ENCODE measurements at places on chromosomes 7 and 10. TPM values are rescaled to one million over a fixed set of nuclear protein-coding genes. Genes with fewer than 3 reads are reported as not detected.
A peak's percentile ranks its signal among the peaks of the same experiment; 100 is the strongest.

FXYD4 gene
- total RNA-seq: not detected

IFIT1 gene
- total RNA-seq: 52.3 TPM

ACSM6 gene
- total RNA-seq: not detected

DYNC1I1 gene
- 0.73 TPM for total RNA-seq

TSPAN33 gene
- 12.4 TPM for total RNA-seq

SGCE gene
- 33.8 TPM for total RNA-seq

BTBD16 gene
- total RNA-seq: not detected

GIMAP5 gene
- not detected for total RNA-seq

TFR2 gene
- total RNA-seq: 1.5 TPM

PON1 gene
- total RNA-seq: not detected

DNA sequence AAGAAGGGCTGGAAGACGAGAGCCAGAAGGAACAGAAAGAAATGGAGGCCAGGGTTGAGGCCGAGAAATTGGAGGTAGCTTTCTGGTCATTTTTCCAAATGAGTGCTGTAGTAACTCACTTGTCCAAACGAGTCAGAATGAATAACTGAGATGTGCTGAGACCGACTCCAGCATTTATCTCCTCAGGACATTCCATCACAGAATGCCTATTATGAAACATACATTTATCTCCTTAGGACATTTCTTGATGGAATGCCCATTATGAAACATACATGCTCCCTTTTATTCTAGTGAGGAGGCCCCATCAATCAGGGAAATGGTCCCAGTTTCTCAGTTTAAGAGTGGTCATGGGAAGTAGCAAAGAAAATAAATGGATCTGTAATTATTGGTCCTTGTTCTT is 16.5 kb downstream of the AVL9 start:
- H3K4me3 ChIP-seq: no peak overlapping the region
- H3K27me3 ChIP-seq: no peaks in the 10 kb centered on the region
- H3K27ac ChIP-seq: no peak overlapping the region
- H3K36me3 ChIP-seq: peaks cover 48% of the 10 kb centered on the region
- DNase-seq: no peak

DNA sequence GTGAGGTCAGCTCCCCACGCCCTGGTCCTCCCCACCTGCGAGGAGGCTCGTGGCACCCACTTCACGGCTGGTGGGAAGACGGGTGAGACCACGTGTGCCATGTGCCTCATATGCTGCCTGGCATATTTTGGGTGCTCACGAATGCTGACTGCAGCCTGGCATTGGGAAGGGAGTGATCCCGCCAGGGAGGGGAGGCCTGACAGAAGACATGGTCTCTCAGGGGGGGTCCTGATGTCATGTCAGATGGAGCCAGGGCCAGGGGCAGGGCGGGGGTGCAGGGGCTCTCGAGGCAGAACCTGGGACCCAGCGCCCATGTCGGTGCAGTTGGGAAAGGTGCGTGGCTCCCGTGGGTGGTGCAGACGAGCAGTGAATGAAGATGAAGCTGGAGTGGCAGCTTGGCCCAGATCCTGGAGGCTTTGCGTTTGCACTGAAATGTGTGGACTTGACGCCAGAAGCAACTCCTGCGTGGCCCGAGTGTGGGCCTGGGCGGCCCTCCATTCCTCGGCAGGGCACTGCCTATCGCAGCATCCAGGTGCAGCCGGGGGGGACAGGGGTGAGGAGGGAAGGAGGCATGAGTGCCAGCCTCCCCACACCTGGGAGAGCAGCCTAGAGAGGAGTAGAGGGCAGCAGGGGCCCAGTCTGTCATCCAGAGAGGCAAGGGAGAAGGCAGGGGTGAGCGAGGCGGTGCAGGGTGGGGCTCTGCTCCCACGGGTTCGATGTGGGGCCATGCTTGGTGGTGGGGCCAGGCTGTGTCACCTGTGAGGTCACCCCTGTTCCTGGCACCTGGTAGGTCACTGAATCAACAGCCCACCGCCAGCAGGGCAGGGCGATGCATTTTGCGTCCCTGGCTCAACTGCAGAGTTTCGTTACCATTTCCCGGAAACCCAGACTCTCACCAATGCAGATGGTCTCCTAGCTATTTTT is 385.6 kb downstream of the DNAJB6 start:
- H3K27ac ChIP-seq: no peak overlapping the region
- H3K4me1 ChIP-seq: no peaks in the 10 kb centered on the region
- no peak overlapping the region for H3K4me3 ChIP-seq
- H3K36me3 ChIP-seq: peaks cover 5% of the 10 kb centered on the region
- no peak for DNase-seq

DNA sequence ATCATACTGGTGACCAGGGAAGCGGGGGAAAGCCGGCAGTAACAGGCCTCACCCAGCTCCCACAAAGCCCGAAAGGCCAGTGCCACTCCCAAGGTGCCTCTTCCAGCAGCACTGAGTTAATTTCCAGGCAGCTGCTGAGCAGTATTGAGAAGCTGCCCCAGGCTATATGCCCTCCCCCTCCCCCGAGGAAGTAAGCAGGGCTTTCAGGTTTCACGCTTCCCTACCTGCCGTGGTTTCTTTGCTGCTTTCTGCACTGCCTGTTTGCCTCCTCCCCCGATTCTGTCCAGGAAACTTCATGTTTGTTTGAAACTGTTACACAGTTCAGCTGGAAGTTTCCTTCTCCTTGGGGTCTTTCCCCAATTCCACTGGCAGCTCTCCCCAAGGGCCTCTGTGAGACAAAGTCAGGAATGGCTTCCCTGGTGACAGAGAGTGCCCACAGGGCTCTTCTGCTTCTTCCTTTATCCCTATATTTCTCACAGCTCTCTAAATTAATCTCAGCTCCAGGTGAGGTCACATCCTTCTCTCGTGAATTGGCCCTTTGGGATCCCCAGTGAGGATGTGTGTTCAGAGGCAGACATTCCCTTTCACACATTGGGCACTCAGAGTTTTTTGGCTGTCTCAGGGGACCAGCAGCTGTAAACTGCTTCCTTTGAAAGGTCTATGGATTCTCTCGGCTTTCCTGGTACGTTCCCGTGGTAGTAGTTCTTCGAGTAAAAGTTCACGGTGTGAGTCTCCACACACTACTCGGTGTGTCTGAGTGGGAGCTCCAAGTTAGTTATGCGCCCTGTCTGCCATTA is 19.4 kb downstream of the C1GALT1 start:
- peak overlapping the region; percentile 56 for H3K4me3 ChIP-seq
- H3K36me3 ChIP-seq: no peaks in the 10 kb centered on the region
- peaks cover 45% of the 10 kb centered on the region for H3K4me1 ChIP-seq

DNA sequence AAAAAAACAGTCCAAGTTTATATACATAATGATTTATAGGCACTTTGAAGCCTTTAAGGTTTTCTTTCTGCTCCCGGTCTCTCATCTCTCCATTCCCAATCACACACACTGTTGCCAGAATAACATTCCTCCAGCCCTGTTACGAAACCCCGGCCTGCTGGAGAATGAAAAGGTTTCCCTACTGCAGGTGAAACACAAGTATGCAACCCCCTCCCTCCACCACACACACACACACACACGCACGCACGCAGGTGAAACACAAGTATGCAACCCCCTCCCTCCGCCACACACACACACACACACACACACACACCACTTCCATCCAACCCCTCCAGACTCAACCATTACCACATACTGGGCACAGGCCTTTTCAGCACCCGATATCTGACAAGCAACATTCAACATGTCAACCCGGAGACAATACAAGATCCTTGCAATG is 87.5 kb downstream of the PARD3 start:
- no peak for DNase-seq
- no peak overlapping the region for H3K4me3 ChIP-seq
- H3K27me3 ChIP-seq: no peaks in the 10 kb centered on the region
- H3K4me1 ChIP-seq: peaks cover 53% of the 10 kb centered on the region

DNA sequence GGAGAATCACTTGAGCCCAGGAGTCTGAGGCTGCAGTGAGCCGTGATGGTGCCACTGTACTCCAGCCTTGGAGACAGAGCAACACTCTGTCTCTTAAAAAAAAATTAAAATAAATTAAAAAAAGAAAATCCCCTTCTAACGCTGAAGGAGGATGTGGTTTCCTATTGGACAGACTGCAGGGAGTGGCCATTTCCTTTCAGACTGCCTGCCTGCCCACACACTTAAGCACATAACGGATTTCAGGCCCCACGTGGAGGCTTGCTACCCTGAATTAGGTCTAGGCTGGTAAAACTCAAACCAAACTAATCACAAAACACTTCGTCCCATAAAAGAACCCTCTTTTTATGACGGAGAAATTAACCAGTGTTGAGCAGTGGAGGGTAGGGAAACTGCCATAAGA is 34.0 kb downstream of the GATA3 start:
- H3K4me1 ChIP-seq: no peaks in the 10 kb centered on the region
- H3K27ac ChIP-seq: no peak overlapping the region
- H3K36me3 ChIP-seq: no peaks in the 10 kb centered on the region
- no peak for DNase-seq
- no peak overlapping the region for H3K4me3 ChIP-seq

- H3K4me3 ChIP-seq: no peak overlapping the region
- H3K27ac ChIP-seq: no peak overlapping the region
- no peaks in the 10 kb centered on the region for H3K27me3 ChIP-seq
- no peaks in the 10 kb centered on the region for H3K4me1 ChIP-seq
- H3K36me3 ChIP-seq: peaks cover 5% of the 10 kb centered on the region
Observed at GRCh38 chr10:121828045-121828444, 99.8 kb downstream of the ATE1 start.

DNA sequence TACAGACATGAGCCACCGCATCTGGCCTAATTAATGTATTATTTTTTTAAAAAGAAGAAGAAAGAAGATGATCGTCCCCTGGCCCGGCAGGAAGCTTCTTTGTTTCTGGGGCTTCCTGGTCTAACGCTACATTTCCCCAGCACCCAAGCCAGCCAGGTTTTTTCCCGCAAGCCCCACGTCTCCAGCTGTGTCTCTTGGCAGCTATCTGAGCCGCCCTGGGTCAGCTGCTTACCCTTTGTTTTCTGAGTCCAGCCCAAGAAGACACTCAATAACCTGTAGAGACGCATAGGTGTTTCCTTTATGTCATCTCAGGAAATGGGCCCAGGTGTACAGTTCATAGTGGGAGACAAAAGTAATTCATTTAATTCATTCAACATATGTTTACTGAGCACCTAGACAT is 110.2 kb downstream of the MTPAP start:
- H3K27me3 ChIP-seq: no peaks in the 10 kb centered on the region
- H3K4me1 ChIP-seq: no peaks in the 10 kb centered on the region
- no peaks in the 10 kb centered on the region for H3K36me3 ChIP-seq
- no peak overlapping the region for H3K27ac ChIP-seq
- no peak overlapping the region for H3K4me3 ChIP-seq

- H3K27ac ChIP-seq: no peak overlapping the region
- H3K4me1 ChIP-seq: peaks cover 8% of the 10 kb centered on the region
- H3K36me3 ChIP-seq: no peaks in the 10 kb centered on the region
- DNase-seq: no peak
- no peaks in the 10 kb centered on the region for H3K27me3 ChIP-seq
- no peak overlapping the region for H3K4me3 ChIP-seq
Observed at GRCh38 chr10:124477614-124478363, 16.2 kb downstream of the LHPP start.

DNA sequence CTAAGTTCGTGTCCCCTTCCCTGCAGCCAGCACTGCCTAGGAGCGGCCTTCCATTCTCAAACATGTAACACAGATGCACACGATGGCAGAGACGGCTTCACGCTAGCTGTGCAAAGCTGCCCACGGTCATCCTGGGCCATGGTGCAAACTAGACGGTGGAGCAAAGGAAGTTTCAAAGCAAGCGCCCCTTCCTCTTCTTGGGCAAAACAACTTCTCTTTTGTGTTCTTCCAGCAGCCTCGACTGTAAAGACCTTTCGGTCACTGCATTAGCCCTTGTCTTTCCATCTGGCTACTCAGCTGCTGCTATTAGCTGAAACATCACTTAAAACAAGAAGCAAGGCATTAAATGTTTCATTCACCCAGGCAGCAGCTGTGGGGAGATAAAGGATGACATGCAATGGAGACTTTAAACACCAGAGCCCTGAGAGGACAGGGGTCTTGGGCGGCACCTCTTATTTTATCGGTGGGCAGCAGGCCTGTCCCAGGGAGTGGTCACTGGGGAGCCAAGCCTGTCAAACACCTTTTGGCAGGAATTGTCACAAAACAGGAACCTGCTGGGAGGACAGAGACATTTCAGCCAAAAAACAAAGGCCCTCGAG is 214.8 kb downstream of the KLF6 start:
- H3K4me1 ChIP-seq: no peaks in the 10 kb centered on the region
- no peaks in the 10 kb centered on the region for H3K27me3 ChIP-seq
- H3K36me3 ChIP-seq: no peaks in the 10 kb centered on the region

- H3K36me3 ChIP-seq: peaks cover 5% of the 10 kb centered on the region
- DNase-seq: no peak
- H3K27ac ChIP-seq: no peak overlapping the region
- H3K27me3 ChIP-seq: peaks cover 32% of the 10 kb centered on the region
- no peaks in the 10 kb centered on the region for H3K4me1 ChIP-seq
- no peak overlapping the region for H3K4me3 ChIP-seq
Observed at GRCh38 chr7:441684-442421, 77.8 kb downstream of the PDGFA start.

DNA sequence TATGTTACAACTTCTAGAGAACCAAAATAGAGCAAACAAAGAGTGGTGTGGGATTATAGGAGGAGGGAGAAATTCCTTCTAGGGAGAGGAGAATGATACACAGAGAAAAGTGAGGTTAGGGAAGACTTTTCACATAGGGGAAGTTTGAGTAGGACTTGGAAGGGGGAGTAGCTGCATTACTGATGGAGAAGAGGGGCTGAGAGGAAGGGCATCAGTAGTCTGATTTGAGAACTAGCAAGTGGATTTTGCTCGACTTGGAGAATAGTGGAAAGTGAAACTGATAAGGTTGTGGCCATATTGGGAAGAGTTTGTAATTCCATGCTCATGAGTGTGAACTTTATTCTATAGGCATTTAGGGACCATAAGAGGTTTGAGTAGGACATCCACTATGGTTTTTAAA is 6.1 kb downstream of the NRF1 start:
- peaks cover 48% of the 10 kb centered on the region for H3K4me1 ChIP-seq
- no peak overlapping the region for H3K4me3 ChIP-seq
- no peak for DNase-seq
